Parietal lobe (tissue), 2 donors: ENCODE measurements at places on chromosomes 16 and 17. TPM values are rescaled to one million over a fixed set of nuclear protein-coding genes. Genes with fewer than 3 reads are reported as not detected.

The MPV17L gene
- 11.3 TPM for total RNA-seq

The CETP gene
- 0.94 TPM for total RNA-seq

The EME1 gene
- total RNA-seq, result 3.4 TPM

The CACNA1H gene
- total RNA-seq, result 32.9 TPM

The GOT2 gene
- 34.1 TPM for total RNA-seq

The FBXO39 gene
- total RNA-seq, result not detected
